ENCODE measurements at places on chromosomes 12 and 14. TPM values are rescaled to one million over a fixed set of nuclear protein-coding genes. Genes with fewer than 3 reads are reported as not detected.
A peak's percentile ranks its signal among the peaks of the same experiment; 100 is the strongest.

DNA sequence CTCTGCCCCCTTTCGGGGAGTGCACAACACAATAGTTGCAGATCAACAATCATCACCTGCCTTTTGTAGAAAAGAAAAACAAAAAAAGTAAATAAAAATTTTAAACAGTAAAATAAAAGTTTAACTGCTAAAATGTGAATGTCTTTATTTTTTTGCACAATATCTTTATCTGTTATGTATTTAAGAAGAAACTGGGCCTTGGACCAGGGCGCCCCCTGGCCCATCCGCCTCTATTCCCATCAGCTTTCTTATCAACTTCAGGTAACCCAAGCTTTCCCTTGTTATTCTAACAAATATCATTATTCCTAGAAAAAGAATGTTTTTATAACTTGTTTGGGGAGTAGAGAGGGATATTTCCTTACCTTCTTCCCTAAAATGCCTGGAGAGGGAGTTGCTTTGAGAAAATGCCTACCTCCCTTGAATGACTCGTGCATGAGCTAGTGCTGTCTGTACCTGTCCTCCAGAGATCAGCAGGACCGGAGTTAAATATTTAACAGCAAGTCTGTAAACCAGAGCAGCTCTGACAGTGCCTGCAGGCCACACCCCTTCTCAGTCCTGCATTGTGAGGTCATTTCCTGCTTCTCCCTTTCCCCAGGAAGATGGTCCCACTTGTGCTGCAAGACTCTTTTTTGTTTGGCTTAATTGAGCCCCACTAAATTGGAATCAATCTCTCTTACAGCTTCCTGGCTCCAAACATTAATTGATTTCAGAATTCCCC lies 192.8 kb upstream of the RGS6 start:
- peaks cover 43% of the 10 kb centered on the region for H3K36me3 ChIP-seq
- H3K27me3 ChIP-seq = no peaks in the 10 kb centered on the region
- no peak overlapping the region for H3K27ac ChIP-seq

The CACNA2D4 gene
- total RNA-seq = 5.7 TPM

DNA sequence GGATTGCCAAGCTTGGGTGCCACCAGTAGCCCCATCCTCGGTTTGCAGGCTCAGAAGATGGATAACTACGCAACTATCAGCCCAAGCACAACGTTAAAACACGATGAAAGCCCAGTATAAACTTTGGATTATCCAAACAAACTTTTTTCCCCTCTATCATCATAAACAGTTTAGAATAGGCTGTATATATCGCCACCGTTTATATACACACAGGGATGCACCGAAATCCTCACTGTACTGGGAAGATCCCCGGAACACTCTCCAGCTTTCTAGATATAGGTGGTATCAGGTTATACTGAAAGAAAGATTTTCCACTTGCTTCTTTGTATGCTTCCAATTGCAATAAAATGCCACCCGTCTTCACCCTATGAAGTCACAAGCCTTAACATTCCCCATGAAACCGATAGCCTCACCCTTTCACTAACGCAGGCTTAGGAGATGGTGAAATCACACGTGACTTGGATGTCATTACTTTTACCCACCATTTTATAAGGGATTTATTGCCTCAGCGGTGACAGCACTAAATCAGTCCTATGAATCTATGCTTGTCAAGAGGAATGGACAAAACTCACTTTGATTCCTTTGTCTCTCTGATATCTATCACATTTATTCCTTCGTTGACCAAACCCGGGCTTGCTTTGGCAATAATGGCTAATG lies 207.6 kb upstream of the FOXN3 start:
- H3K27ac ChIP-seq = peak overlapping the region; percentile 38
- H3K4me1 ChIP-seq = no peaks in the 10 kb centered on the region
- DNase-seq = no peak
- no peaks in the 10 kb centered on the region for H3K36me3 ChIP-seq
- H3K4me3 ChIP-seq = no peak overlapping the region

- no peaks in the 10 kb centered on the region for H3K27me3 ChIP-seq
- H3K4me1 ChIP-seq = no peaks in the 10 kb centered on the region
- no peak overlapping the region for H3K27ac ChIP-seq
Measured at GRCh38 chr12:73057428-73057827, 785.3 kb downstream of the TRHDE start.

DNA sequence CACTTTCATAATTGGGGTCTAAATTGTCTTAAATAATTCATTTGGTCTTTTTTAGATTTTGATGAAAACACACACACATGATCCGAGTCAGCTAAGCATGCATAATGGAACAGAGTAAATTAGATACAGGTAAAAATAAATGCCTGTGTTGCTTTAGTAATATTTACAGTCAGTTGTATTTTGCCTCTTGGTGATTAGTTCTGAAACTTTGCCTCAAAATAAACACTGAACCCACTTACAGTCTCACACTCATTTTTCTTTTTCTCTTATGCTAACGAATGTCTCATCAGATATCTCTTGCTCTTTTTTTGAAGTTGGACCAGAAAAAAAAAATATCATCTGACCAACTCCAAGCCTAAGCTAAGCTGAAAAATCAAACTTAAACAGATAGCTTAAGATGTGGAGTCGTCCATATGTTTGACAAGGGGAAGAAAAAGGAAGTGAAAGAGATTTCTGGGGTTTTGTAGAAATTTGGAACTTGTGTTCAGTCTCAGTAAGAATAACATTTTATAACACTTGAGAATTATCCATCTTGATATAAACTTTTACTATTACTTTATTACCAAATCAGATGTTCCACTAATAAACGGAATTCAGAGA lies 592.5 kb downstream of the RPL10L start:
- no peaks in the 10 kb centered on the region for H3K4me1 ChIP-seq
- H3K4me3 ChIP-seq = no peak overlapping the region
- no peak overlapping the region for H3K27ac ChIP-seq
- no peaks in the 10 kb centered on the region for H3K36me3 ChIP-seq

DNA sequence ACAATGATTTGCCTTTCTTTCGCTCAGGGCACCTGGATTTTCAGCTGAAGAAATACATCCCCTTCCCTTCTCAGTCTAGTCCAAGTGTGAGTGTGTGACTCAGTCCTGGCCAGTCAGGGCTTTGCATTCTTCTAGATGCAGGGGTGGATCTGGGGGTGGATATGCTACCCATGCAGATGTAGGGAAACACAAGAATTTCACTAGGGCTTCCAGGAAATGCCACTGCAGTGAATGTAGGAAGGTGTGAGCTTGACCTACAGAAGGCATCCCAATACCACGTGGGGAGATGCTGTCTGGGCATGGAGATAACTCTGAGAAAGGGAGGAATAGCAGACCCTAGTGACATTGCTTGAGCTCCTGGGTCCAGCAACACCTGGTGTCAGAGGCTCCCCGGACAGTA lies 404.2 kb downstream of the GLT1D1 start:
- H3K4me1 ChIP-seq = no peaks in the 10 kb centered on the region
- H3K27me3 ChIP-seq = no peaks in the 10 kb centered on the region
- no peak overlapping the region for H3K4me3 ChIP-seq
- DNase-seq = no peak
- no peak overlapping the region for H3K27ac ChIP-seq

The SOX5 gene
- 20.9 TPM for total RNA-seq

The DCP1B gene
- 35.4 TPM for total RNA-seq

The STAC3 gene
- 8.8 TPM for total RNA-seq

The MYH6 gene
- not detected for total RNA-seq

The NRIP2 gene
- not detected for total RNA-seq

The PSMA6 gene
- 422 TPM for total RNA-seq

- no peak for DNase-seq
- no peaks in the 10 kb centered on the region for H3K36me3 ChIP-seq
- H3K27ac ChIP-seq = no peak overlapping the region
- H3K27me3 ChIP-seq = no peaks in the 10 kb centered on the region
- H3K4me3 ChIP-seq = no peak overlapping the region
- no peaks in the 10 kb centered on the region for H3K4me1 ChIP-seq
Measured at GRCh38 chr14:26289891-26290486, 307.8 kb downstream of the NOVA1 start.

The FAIM2 gene
- not detected for total RNA-seq

- no peak overlapping the region for H3K4me3 ChIP-seq
- no peaks in the 10 kb centered on the region for H3K27me3 ChIP-seq
- H3K36me3 ChIP-seq = no peaks in the 10 kb centered on the region
- H3K27ac ChIP-seq = no peak overlapping the region
Measured at GRCh38 chr14:61041704-61042103, 60.7 kb downstream of the SLC38A6 start.

The RAD51AP1 gene
- 58.3 TPM for total RNA-seq

- H3K27me3 ChIP-seq = peaks cover 53% of the 10 kb centered on the region
- DNase-seq = no peak
Measured at GRCh38 chr12:50061946-50062686, 4.7 kb downstream of the ASIC1 start.

DNA sequence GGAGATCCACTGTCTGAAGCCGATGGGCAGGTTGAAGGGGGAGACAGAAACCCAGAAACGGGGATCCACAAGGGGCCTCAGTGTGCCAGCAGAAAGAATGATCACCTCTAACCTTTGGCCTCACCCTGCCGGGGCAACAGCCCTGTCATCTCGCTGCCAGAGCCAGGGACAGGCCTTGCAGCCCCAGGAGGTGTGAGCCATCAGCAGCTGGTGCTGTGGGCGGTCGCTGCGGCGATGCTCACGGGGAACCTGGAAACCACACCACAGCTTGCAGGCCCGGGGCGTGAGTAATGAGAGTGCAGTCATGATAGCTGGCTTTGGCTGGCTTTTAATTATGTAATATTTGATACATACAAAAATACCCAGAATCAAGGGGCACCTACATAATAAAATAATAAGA lies 4.7 kb upstream of the TTC7B start:
- no peaks in the 10 kb centered on the region for H3K27me3 ChIP-seq
- H3K36me3 ChIP-seq = no peaks in the 10 kb centered on the region
- no peak for DNase-seq
- H3K4me3 ChIP-seq = no peak overlapping the region

The CLEC4D gene
- 0.70 TPM for total RNA-seq

GRCh38 chr12:47876440-47876960 lies 28.3 kb downstream of the VDR start:
- H3K27me3 ChIP-seq = peaks cover 15% of the 10 kb centered on the region
- no peaks in the 10 kb centered on the region for H3K36me3 ChIP-seq
- H3K4me3 ChIP-seq = no peak overlapping the region
- H3K4me1 ChIP-seq = no peaks in the 10 kb centered on the region

DNA sequence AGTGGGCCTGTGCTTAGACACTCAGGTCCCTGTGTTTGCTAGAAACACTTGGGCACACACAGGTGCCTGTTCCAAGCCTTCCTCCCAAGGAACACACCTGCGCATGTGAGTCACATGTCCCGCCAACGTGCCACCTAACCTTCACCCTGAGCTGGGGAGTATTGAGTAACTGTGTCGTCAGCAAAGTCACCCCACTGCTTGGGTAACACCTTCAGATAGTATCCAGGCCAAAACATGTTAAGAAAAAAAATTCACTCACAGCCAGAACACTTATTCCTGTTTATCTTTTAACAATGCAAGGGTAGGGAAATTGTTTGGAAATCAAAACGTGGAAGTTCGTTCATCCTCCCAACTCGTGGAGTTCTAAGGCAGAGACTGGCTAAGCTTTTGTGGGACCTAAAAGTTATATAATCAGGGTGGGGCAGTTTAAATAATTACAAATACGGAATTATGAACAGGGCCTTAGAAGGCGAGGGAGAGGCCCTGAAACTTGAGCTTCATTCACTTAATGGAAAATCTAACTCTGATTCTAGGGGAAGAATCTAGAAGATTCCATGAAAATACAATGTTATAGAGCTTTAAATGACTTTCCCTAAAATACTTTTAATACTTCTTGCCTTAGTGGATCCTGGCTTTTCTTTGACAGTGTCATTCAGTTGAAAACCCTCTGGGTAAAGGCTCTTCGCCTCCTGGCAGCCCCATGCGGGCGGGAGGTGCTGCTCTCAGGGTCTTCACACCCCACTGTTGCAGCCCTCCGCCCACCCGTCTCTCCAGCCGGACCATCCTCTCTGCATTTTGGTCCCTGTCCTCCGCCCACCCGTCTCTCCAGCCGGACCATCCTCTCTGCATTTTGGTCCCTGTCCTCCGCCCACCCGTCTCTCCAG lies 30.3 kb upstream of the ADIPOR2 start:
- H3K36me3 ChIP-seq = no peaks in the 10 kb centered on the region
- no peaks in the 10 kb centered on the region for H3K4me1 ChIP-seq
- no peak overlapping the region for H3K27ac ChIP-seq

The NOXRED1 gene
- total RNA-seq = 0.92 TPM

The TMEM179 gene
- 11.9 TPM for total RNA-seq

The C12orf75 gene
- total RNA-seq = 43.7 TPM

DNA sequence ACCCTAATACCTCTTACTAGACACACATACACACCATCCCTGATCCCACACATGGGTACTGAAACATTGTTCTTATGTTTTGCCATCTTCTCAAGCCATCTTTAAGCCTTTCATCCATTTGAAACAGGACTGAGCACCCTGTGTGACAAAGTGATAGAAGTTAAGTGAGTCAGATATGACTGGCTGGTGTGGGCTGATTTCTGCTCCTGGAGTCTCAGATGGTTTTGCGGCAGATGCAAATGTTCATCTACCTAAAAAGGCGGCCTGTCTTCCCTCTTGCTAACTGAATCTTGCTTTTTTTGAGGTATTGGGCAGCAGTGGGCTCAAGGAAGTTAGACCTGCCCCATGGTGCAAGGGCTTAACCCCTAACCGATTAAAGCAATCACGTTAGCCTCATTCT lies 30.4 kb upstream of the PKP2 start:
- no peak overlapping the region for H3K4me3 ChIP-seq
- H3K27ac ChIP-seq = no peak overlapping the region
- no peak for DNase-seq

GRCh38 chr12:64669270-64669842 lies 59.1 kb downstream of the RASSF3 start:
- H3K27me3 ChIP-seq = no peaks in the 10 kb centered on the region
- no peak overlapping the region for H3K4me3 ChIP-seq
- DNase-seq = peak; percentile 78
- no peak overlapping the region for H3K27ac ChIP-seq
- no peaks in the 10 kb centered on the region for H3K36me3 ChIP-seq

GRCh38 chr14:51507906-51508511 lies 143.7 kb upstream of the FRMD6 start:
- H3K27ac ChIP-seq = no peak overlapping the region
- no peaks in the 10 kb centered on the region for H3K4me1 ChIP-seq
- H3K27me3 ChIP-seq = no peaks in the 10 kb centered on the region
- no peak overlapping the region for H3K4me3 ChIP-seq
- no peak for DNase-seq

The OTOGL gene
- 1.4 TPM for total RNA-seq

DNA sequence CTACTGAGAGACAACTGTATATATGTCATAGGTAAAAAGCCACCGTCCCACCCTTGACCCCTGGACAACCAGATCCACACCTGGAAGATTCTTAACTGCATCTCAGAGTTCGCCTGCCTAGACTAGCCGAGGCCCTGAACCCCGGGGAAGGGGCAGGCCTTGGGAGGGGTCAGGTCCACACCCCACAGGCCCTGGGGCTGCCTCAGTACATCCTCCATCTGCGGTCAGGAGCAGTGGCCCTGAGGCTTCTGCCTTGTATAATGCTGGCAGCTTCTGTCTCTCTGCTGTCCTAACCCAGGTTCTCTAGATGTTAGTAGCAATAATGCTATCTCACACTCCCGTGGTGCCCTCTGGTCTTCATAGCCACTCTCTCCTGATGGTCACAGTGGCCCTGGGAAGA lies 36.8 kb downstream of the JDP2 start:
- H3K27me3 ChIP-seq = no peaks in the 10 kb centered on the region
- no peak for DNase-seq
- H3K27ac ChIP-seq = no peak overlapping the region
- H3K4me3 ChIP-seq = no peak overlapping the region

GRCh38 chr12:94206886-94207285 lies 58.5 kb downstream of the PLXNC1 start:
- H3K36me3 ChIP-seq = no peaks in the 10 kb centered on the region
- H3K27ac ChIP-seq = no peak overlapping the region
- H3K4me1 ChIP-seq = peaks cover 4% of the 10 kb centered on the region
- no peak for DNase-seq
- no peak overlapping the region for H3K4me3 ChIP-seq

The WNT1 gene
- not detected for total RNA-seq
